ENCODE measurements at places on chromosomes 1 and 21. TPM values are rescaled to one million over a fixed set of nuclear protein-coding genes. Genes with fewer than 3 reads are reported as not detected.

GRCh38 chr21:38803075-38803660 is 2.6 kb upstream of the ETS2 start:
- no peak for DNase-seq

GRCh38 chr1:229243638-229244037 is 27.3 kb upstream of the RAB4A start:
- DNase-seq, result no peak

DNA sequence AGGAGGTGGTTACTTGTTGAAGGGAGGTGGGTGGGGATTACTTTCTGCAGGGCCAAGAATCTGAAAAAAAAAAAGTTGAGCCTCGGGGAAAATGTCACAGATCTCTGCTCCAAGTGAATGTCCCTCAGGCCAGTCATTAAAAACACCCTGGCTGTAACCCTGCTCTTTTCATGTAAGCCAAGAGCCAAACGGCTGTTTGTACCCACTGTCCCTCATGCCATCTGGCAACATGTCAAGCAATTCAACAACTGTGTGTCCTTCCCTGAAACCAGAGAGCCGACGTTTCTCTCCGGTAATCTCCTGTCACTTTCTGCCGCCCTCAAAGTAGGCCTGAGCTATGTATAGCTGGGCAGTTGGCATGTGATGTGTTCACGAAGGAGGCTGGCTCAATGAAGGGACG is 14.7 kb downstream of the CASQ2 start:
- no peak for DNase-seq

DNA sequence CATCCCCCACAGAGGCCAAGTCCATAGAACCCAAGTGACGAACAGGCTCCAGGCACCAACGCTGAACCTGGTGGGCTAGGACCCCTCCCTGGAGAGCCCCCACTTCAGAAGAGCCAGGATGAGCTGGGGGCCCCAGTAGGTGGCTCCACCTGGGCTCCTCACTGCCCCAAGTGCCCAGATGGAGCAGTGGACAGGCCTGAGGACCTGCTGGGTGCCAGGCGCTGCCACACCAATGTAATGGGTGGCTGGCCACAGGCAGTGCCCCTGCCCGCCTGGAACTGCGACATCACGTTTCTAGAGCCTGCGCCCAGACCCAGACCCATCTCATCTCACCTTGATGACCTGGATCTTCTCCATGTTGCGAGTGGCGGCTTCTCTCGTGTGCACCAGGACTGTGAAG is 5.6 kb downstream of the MAD2L2 start:
- DNase-seq, result no peak

- no peak for DNase-seq
These were observed 9.7 kb upstream of the LRRC53 start for GRCh38 chr1:74522148-74522547.

DNA sequence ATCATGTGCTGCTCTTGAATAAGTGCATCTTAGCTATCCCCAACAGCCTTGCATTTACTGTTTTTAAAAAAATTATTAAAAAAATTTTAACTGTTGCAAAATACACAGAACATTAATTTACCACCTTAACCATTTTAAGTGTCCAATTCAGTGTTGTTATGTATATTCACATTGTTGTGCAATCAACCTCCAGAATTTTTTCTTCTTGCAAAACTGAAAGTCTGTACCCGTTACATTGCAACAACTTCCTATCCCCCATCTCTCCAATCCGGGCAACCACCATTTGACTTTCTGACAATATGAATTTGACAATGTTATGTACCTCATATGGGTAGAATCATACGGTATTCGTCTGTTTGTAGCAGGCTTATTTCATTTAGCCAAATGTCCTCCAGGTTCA is 83.1 kb downstream of the FMN2 start:
- DNase-seq, result no peak

DNA sequence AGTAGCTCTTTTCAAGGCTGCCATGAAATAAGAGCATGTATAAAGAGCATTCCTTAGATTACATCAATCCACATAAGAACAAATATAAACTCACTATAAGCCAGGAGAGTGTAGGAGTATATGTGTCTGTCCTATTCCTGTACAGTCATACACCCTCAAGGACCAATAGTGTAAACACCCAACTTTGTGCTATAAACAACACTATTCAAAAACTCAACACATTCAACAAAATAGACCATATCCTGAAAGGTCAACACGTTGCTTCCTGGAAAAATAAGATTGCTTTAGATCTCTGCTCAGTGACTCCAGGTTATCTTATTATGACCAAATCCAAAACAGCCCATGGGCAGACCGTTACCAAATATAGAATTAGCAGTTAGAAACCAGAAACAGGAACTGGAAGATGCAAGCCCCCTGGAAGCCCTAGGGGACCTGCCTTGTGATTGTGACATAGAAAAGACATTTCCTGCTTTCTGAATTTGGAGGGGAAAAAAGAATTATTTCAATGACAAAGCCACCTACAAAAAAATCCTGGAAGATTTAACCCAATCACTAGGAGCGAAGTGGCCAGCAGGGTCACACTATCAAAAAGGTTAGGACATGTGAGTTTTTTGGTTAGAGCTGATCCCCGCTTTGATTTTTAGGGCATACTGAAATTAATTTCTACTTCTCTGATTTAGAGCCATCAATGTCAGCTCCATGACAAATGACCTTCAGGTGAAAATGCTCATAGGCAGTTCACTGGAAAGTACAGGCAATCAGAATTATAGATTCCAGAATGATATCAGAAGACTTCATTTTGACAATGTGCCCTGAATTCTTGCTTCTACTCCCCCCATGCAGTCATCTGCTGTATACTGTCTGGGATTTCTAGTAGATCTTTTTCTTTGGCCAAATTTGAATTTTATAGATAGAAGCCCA is 59.9 kb downstream of the LRRC8C start:
- peak; percentile 54 for DNase-seq

DNA sequence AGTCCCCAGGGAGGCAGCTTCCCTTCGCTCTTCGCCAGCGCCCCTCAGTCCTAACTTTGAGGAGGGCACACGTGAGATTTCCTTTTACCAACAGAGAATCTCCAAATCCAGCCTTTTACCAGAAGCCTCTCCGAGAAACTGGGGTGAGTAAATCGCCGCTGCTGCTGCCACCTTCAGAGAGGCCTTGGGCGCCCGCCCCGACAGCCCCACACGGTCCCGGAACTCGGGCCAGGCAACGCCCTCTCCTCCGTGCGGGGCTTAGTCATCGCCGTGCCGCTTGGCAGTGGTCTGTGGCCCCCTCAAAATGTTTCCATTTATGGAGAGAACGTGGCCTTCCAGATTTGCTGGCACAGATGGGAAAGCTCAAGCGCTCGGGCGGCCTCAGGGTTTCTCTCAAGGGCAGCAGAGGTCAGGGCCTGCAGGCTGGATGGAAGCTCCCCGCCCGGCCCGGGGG is 41.4 kb upstream of the COL6A2 start:
- no peak for DNase-seq

GRCh38 chr21:9837946-9838737 is 683.2 kb upstream of the TPTE start:
- DNase-seq, result no peak

DNA sequence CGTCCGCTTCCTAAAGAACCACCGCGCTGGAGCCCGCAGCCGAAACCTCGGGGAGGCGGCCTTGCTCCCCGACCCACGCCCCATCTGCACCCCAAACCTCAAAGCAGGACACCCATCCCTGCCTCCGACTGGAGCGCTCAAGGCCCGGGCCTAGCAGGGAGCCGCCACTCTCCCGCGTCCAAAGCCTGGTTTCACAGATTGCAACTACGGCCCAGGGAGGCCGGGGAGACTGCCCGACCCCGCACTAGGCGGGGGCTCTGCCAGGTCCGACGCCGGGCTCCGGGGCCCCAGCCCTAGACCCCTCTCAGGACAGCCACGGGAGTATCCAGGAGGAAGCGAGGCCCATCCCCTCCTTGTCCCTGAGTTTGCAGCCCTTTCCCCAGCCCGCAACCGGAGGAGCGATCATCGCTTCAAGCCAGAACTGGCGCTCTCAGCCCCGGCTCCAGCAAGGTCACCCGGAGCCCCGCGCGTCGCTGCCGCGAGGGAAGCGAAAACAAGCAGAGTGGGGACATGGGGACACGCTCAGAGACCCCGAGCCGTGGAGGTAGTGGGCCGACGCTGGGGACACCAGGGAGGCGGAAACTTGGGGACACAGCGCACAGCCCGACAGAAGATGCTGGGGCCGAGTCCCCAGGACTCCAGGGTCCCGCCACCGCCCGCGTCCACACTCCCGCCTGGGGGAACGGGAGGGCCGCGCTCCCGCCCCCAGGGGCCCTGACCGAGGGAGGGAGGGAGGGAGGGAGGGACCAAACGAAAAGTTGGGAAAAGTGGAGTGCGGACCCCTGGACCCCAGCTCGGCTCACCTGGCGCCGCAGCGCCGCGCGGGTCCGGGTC is 433 bp downstream of the TMEM200B start:
- DNase-seq, result peak; percentile 34

DNA sequence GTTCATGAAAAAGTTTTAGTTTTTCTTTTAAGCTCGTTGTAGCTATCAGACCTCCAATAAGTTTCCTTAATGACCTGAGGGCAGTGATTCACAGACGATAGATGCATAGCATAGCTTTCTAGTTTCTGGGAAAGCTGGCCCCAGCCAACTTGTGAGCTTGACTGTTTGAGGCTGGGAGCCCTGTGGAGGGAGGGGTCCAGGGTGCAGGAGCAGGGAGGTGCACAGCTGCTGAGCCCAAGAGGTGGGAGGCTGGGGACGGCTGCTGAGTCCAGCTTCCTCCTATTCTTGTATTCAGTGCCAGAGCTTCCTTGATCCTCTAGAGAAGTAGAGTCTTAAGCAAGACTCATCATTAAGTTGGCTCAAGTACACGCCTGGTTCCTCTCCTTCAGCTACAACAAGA is 11.0 kb upstream of the AVPR1B start:
- DNase-seq, result no peak

GRCh38 chr1:158374860-158375259 is 21.2 kb downstream of the CD1E start:
- DNase-seq, result no peak

DNA sequence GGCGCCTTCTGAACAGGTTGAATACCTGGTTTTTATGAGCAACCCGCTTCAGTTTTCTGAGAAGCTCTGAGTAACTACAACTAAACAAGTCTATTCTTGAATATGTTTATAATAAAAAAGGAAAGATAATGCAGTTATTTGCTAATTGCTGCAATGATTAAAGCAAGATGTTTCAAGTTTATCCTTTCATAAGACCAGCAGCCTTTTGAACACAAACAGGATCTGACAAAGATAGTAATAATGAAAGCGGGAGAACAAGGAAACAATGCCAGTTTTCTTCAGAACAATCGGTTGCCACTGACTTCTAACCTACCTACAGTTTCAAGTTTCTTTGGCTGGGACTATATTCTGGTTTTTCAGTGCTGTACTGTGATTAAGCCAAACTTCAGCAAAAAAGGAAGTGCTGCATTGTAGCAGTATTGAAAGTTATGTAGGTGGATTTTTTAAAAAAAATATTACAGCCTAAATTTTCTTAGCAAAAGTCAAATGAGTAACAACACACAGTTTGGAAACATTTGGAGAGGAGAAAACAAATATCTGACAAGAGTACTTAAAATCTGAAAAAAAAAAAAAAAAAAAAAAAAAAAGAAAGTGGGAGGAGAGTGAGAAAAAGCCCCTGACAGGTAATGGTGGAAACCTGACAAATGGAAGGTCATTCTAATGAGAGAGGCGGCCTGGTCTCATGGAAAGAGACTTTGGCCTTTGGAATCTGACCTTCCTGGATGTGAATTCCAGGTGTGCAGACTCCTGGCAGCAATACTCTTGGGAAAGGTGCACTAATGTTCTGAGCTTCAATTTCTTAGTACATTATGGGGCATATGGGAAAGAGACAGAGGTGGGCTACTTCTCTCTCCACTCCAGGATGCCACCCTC is 11.4 kb downstream of the KCNJ15 start:
- no peak for DNase-seq

- DNase-seq, result no peak
These were observed 176.3 kb downstream of the PTPRU start for GRCh38 chr1:29412591-29412990.

DNA sequence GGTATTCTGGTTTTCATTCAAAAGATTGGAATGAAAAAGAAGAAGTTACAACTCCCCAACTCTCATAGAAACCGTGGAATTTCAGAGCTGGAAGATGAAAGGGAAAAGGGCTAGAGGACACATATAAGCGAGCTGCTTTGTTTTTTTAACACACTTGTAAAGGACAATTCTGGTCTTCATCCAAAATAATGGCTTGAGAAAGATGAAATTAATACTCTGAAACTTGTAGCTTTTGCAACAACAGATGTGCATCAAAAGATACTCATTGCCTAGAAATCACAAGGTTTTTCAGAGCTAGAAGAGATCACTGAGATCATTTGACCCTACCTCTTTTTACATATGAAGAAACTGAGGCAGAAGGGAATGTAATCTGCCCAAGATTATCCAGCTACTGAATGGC is 25.6 kb downstream of the NR5A2 start:
- DNase-seq, result no peak

GRCh38 chr1:17682400-17682799 is 72.7 kb upstream of the ACTL8 start:
- no peak for DNase-seq

GRCh38 chr1:195804547-195804946 is 803.7 kb downstream of the KCNT2 start:
- no peak for DNase-seq

GRCh38 chr1:203366476-203366875 is 15.6 kb upstream of the FMOD start:
- no peak for DNase-seq

- no peak for DNase-seq
These were observed 299.6 kb downstream of the LMX1A start for GRCh38 chr1:165056914-165057313.

GRCh38 chr1:9115351-9116205 is 13.3 kb downstream of the GPR157 start:
- DNase-seq, result no peak

DNA sequence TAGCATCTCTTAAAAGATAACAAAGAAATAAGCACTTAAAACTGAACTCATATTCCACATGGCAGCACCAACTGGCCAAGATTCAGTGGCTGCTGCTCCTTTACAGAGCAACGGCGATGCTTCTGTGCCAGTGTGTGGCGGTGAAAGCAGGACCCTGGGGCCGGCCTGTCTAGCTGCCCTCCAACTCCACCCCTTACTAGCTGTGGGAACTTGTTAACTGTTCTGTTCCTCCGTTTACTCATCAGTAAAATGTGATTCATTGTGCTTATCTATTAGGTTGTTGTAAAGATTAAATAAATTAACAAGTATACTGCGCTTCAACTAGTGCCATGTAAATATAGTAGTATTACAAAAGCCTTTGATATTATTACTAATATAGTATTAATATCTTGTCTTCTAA is 133.2 kb downstream of the GDAP2 start:
- no peak for DNase-seq

GRCh38 chr21:38945545-38946245 is 140.0 kb downstream of the ETS2 start:
- no peak for DNase-seq

CD48 gene
- 18.0 TPM for total RNA-seq

CHRNB2 gene
- not detected for total RNA-seq

AKR1A1 gene
- 175 TPM for total RNA-seq

PPM1J gene
- under 0.01 TPM for total RNA-seq

SPATA6 gene
- 6.2 TPM for total RNA-seq

CRYAA gene
- total RNA-seq, result not detected

GBP7 gene
- not detected for total RNA-seq

OR2T2 gene
- total RNA-seq, result under 0.01 TPM

LAD1 gene
- not detected for total RNA-seq

S100A7A gene
- not detected for total RNA-seq

IFFO2 gene
- 30.7 TPM for total RNA-seq

OLFML3 gene
- 3.2 TPM for total RNA-seq

All from hematopoietic multipotent progenitor cell (in vitro differentiated cells).